AG20443 (cell line): ENCODE measurements at places on chromosomes 6 and 20.

GRCh38 chr6:70336996-70337742, 34.3 kb upstream of the COL9A1 start:
- no peak for DNase-seq

DNA sequence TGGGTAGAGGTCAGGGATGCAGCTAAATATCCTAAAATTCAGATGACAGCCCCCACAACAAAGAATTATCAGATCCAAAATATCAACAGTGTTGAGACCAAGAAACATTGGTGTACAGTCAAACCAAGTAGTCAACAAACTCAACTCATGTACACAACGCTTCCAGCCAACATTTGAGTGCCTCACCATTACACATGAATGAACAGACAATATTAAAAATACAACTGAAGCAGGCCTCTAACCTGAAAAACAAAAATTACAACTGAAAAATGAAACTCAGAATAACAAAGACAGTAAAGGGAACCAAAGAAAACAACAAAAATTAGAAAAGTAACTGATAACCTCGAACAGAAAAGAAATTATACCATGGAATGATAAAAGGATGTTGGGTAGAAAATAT, 46.2 kb downstream of the HACE1 start:
- no peak for DNase-seq

DNA sequence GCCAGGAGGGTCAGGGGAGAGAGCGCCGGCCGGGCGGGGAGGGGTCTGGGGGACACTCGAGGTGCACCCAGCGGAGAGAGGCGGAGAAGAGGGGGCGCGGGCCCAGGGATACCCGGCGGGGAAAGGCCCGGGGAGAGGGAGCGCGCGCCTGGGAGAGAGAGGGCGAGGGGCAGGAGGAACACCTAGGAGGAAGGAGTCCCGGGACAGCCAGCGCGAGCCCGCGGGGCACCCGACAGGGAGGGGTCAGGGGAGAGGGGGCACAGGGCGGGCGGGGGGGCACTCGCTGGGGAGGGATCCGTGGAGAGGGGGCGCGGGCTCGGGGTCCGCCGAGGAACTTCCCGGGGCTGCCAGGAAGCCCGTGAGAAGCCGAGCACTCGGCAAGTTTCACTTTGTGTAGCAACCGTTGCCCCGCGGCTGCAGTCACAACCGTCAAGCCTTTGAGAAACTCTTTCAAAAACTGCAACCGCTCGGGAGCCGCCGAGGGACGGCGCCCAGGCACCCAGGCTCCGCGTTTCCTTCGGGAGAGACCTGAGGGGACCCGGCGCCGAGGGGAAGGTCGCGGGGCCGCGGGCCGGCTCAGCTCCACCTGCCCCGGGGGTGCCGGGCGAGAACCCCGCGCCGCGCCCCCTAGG, 471 bp downstream of the EZR start:
- DNase-seq: peak; percentile 75

DNA sequence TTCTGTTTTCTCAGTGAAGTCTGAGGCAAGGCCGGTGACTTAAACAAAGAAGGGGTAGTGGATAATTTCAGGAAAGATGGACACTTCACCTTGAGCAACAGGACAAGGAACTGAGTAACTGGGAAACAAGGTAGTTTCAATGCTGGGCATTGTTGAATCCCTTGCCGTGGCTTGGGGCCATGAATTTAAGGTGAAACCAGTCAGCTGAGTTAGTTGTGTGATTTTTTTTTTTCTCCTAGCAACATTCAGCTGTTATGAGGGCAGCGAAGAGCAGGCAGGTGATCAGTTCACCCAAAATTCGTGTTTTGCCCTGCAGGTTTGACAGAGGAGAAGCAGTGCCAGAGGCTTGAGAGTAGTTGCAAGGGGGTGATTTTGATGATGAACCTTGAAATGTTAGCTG, 6.8 kb downstream of the BICRAL start:
- no peak for DNase-seq

DNA sequence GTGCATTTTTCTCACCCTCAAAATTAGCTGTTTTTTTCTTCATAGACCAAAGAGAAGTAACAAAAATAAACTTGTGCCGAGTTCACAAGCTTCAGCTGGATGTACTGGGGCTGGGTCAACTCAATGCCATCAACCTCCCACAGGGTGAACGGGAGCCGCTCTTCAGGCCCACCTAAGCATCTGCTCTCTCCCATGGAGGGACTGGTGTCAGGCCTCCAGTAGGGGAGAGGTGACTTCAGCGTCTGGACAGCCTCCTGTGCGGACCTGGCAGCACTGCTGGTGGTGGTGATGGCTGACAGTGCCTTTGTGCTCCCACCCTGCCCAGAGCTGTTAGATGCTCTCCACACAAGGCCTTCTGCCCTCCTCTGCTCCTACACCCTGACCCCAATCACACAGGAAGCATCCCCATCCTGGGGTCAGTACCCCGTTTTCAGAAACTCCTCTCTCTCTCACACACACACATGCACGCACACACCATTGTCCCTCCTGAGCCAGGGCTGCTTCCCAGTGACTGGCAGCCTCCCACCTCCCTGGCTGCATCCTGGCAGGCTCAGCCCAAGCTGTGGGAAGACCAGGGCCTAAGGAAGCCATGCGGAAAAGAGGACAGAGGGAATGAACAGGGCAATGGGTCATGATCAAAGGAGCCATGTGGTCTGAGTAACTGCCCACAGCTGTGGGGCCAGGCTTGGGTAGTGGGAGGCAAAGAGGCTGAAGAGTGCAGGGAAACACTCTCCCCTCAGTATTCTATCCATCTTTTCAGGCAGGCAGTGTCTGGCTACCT, 17.7 kb downstream of the CST8 start:
- no peak for DNase-seq

DNA sequence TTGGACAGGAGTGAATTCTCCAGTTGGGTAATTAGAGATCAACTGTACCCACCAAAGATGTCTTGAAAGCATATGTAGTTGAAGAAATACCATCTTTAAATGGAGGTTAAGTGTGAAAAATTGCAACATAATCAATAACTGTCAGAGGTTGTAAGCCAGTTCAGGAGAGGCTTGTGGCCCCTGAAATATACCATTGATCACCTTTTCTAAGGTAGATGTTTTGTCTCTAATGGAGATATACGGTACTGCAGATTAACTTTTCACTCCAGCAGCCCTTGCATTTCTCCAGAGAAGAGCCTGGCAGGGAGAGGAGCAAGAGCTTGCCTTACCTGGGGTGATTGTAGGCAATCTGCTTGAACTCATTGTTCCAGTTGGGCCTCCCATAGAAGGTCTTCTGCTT, 48.8 kb downstream of the NOX3 start:
- no peak for DNase-seq

GRCh38 chr6:35376281-35376680, 33.9 kb downstream of the PPARD start:
- no peak for DNase-seq

DNA sequence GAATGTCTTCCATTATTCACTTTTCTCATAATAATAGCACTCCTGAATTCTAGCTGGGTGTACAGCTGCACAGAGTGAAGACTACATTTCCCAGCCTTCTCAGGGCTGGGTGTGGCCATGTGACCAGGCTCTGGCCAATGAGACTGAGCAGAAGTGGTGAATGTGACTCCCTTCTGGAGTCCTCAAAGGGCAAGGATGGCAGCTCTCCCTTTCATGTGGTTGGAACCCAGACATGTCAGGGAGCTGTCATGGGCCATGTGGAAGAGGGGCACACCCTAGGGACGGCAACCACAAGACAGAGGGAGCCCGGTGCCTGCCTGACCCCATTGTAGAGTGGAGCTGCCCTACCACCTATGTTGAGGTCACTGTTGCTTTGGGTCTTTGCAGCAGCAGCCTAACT, 312.8 kb upstream of the SULF2 start:
- no peak for DNase-seq

GRCh38 chr20:18778690-18779392, 34.7 kb upstream of the SCP2D1 start:
- DNase-seq: no peak

DNA sequence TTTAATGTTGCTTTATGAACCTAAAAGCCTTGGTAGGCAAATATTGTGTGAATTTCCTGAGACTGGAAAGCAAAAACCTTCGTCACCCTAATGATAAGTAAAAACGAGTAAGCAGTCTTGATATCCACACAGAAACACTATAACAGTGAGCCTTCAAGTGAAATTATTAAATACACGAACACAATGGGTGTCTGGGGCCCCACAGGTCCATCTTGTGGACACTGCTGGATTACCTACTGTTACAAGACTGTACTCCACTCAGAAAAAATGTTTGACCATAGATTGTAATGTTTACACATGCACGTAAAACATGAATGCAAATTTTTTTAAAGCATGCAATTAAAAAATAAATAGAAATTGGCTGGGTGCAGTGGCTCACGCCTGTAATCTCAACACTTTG, 466.9 kb downstream of the CD83 start:
- no peak for DNase-seq

DNA sequence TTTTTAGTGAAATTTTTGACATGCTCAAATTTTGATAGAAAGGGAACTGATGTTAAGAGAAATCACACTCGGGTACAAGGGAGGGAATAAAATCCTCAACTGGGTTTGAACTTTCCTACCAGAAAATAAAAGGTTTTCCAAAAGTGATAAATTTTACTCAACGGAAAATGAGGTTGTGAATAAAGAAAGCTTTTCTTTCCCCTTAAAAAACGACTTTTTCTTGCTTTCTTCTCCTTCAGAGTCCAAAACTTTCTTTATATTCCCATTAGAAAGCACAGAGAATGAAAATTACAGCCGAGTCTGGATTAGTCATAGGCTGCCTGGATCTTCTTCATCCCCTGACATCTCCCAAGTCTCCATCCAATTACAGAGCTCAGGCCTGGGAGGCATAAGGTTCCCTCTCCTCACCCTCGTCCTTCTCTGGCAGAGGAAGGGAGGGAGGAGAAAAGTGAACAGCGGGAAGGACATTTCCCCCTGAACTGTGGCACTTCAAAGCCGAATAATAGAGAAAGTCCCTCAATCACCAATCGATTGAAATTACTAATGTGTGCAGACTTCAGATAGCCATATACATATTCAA, 28.1 kb upstream of the QKI start:
- DNase-seq: no peak

GRCh38 chr6:43075670-43076463, at the start of gene PTK7:
TSS of gene PTK7 (plus strand) at chr6:43076314. CDS start at chr6:43076489, 175 bp downstream.
- peak; percentile 73 for DNase-seq
